Activated gamma-delta T cell (primary cell): ENCODE measurements at places on chromosomes 5 and 9.

GRCh38 chr9:101146508-101146907 is 118.0 kb downstream of the PLPPR1 start:
- DNase-seq, result no peak

DNA sequence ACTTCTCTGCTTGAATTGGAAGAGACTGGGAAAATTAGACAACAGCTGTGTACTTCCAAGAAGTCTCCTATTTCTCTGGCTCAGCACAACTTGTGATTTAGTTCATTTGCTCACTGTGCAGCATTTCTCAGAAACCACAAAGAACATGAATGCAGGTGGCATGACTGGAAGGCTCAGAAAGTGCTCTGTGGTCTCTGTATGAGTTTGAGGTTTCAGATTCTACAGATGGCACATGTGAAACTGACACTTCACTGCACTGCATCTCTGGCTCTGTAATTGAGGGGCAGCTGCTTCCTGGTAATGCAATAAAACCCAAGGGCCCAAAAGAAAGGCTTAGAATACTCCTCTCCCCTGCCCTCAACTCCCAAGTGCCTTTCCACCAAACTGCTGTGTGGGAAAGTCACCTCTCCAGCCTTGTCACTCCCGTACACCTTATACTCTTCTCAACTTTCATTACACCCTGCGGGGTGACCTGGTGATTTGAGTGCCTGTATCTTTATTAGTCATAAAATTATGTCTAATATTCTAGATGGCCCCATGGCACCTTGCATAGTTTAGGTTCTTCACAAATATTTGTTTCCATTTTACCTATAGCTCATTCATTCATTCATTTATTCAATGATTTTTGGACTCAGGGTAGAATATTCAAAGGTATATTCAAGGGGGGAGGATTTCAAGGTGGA is 82.5 kb downstream of the ESM1 start:
- DNase-seq, result no peak

- no peak for DNase-seq
Measured at GRCh38 chr9:126150411-126151030, 176.1 kb upstream of the MVB12B start.

DNA sequence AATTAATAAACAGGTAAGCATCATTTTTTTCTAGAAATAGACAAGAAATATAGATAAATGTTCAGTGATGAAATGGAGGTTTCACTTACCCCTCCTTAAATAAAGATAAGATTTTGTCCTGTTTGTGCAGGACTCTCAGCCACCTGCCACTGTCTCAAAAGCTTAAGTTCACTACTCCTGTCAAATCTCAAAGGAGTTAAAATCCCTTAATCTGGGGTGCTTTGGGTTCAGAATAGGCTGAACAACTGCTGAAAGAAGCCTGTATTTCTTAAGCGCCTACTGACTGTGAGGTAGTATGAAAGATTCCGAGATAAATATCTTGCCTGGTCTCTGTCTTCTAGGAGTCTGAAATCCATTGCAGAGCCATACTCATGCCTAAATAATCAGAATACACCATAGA is 3.7 kb upstream of the BRINP1 start:
- DNase-seq, result no peak

DNA sequence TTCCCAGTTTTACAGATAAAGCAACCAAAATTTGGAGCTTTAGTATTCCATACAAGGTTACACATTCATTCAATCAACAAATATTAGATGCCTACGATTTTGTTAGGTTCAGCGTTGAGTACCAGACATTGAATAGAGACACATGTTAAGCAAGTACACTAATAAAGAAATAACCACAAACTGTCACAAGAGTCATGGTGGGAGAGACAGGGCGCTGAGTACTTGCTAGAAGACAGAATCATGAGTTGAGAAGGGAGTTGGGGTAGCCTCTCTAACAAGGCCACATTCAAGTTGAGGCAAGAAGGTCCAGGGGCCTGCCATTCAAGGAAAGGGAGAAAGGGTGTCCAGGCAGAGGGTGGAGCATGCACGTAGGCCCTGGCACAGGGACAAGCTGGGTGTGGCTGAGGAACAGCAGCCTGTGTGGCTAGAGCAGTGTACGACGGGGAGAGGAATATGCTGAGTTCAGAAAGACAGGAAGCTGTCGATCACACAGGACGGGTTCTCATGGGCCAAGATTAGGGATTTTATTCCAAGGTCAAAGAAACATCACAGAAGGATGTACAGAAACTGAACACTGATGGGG is 17.0 kb downstream of the CDK5RAP2 start:
- no peak for DNase-seq

DNA sequence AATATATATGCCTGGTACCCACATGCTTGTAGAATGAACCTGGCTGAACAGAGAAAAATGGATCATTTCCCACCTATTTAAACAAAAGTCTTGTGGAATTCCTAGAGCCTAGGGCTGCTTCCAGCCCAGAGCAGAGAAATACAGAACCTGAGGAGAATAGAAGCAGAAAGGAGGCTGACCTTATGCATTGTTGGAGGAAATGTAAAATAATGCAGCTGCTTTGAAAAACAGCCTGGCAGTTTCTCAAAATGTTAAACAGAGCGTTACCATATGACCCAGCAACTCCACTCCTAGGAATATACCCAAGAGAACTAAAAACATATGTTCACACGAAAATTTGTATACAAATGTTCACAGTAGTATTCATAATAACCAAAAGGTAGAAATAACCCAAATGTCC is 15.1 kb downstream of the MAPKAP1 start:
- DNase-seq, result no peak

DNA sequence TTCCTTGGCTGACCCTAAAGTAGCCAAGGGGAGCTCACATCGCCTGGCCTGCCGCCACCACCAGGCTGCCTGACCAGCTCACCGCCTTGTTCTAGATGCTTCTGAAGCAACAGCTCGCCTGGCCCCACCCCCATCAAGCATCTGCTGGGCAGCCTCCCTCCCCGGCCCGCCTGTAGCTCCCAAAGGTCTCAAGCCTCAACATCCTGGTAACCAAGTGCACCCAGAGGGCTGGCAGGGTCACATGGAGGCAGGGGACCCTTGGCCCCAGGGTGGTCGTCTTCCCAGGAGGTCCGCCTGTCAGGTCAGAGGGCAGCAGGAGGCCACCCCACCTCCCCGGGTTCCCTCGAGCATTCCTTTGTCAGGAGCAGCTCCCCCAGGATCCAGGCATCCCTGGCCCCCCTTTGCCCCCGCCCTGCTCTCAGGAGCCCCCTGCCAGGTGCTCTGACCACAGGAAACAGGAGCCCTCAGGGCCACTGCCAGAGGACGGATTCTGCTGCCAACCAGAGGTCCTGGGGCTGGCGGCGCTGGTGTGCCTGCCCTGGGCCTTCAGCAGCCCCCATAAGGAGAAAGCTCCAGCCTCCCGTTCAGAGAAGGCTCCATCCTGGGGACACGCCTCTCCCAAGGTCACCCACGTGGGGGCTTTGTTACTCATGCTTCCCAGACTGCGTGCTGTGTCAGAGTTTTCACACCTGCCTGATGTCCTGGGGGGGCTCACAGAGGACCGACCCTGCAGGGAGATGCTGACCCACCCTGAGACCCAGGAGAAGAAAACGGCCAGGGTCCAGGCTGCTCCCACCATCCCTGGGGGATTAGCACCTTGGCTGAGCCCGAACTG is 3.5 kb upstream of the LRRC14B start:
- no peak for DNase-seq

- no peak for DNase-seq
Measured at GRCh38 chr5:138029944-138030343, 2.9 kb downstream of the FAM13B start.

- no peak for DNase-seq
Measured at GRCh38 chr9:100082782-100083181, 16.0 kb downstream of the ERP44 start.

DNA sequence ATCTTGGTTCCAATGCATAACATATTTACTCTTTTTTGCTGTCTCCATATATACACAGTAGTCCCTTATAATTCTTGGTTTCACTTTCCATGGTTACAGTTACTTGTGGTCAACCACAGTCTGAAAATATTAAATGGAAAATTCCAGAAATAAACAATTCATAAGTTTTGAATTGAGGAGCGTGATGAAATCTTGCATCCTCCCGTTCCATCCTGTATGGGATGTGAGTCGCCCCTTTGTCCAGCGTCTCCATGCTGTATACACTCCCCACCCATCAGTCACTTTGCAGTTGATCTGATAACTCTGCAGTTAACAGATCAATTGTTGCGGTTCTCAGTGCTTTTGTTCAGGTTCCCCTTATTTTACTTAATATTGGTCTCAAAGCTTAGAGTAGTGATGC is 11.5 kb upstream of the FAF2 start:
- no peak for DNase-seq

DNA sequence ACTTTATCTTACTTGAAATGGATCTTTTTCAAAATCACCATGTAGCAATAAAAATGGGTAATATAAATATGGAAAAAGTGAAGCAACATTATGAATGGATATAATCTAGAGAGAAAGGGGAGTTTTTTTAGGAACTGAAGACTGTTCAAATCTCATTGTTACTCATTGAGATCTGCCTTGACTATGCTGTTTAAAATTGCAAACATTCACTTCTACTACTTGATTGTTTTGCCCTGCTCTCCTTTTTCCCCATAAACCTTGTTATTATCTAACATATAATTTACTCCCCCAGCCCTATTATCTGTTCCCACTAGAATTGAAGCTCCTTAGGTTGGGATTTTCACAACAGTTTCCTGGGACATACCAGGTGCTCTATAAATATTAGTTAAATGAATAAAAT is 22.0 kb downstream of the PAM start:
- no peak for DNase-seq

DNA sequence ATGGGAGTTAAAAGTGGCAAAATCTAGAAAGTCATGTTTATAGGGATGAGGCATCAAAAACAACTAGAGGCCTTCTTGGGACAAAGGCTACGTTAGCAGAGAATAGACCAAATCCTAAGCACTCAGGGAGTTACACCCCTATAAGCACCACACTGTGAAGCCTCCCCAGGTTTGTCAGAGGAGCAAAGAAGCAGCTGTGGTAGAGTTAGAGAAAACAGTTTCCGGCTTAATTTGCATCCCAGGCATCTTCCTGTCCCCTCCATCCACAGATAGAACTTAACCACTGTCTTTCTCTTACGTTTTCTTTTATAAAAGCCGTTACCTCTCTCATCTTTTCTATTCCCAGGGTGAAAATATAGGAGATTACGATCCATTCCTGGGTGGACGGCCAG is 188.6 kb upstream of the KLF9 start:
- DNase-seq, result no peak

- DNase-seq, result no peak
Measured at GRCh38 chr5:154059039-154059430, 20.3 kb downstream of the MFAP3 start.

- no peak for DNase-seq
Measured at GRCh38 chr9:113492343-113493202, 29.0 kb downstream of the RGS3 start.

DNA sequence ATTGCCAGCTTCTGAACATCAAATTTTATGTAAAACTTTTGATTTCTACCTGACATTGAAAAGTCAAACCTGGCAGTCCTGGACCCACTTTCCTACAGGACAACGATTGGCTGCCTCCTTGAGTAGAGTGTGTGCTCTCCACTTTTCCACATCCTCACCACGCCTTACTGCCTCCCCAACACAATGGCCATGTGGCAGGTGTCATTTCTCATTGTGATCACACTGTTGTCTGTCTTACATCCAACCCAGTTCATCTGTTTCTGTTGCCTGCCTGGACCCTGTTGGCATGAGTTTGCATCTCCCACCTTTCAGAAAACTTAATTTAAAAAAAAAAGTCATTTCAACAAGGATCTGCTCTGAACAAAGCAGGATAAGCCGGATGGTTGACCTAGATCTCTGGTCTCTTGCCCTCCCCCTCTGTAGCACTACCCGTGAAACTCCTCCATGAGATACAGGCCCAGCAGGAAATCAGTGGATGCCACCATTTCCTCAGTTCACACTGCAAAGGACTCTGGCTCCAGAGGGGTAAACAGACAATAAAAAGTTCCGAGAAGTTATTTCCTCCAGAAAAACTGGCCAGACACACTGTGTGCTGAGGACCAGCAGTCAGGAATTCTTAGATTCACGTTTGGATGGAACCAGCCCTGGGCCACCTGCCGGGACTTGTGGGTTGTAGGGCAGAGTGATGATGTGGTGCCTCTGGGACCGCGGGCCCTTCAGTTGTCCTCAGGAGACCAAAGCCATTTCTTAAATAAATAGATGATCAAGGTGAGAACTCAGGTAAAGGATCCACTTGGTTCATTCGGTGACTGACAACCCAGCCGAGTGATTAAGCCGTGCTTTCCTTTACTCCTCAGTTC is 48.6 kb downstream of the AMBP start:
- no peak for DNase-seq

GRCh38 chr9:119268985-119269384 is 100.2 kb downstream of the BRINP1 start:
- no peak for DNase-seq

- no peak for DNase-seq
Measured at GRCh38 chr9:38119560-38120236, 50.7 kb upstream of the SHB start.

DNA sequence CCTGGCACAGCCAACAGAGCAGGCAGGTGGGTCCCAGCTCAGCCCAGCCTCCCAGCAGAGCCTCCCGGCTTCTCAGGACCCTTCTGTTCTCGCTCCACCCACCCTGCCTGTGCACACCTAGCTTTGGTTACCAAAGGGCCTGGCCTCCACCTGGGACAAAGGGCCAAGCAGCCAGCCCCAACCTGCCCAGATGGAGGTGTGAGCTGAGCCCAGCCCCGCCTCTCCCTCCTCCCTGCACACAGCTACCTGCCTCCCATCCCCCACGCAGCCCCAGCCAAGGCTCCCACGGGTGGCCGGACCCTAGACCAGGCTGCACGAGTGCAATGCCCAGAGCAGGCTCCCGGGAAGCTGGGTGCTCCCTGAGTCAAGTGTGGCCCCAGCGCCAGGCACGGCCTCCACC is 5.6 kb downstream of the TPRN start:
- DNase-seq, result no peak

DNA sequence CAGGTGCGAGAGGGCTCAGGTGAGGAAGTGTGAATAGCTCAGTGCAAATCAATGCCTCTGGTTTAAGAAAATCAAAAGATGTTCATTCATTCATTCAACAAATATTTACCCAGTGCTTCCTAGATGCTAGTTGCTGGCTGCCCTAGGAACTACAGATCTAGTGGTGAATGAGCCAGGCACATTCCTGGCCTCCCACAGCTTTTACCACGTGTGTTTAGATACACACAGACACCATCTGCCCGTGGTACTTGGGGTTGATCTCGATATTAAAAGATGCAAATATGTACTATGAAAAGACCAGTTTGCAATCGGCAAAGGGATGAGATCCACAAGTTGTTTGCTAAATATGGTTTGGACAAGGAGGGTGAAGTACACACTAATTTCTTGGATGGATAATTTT is 78.2 kb downstream of the GTF3C4 start:
- no peak for DNase-seq

DNA sequence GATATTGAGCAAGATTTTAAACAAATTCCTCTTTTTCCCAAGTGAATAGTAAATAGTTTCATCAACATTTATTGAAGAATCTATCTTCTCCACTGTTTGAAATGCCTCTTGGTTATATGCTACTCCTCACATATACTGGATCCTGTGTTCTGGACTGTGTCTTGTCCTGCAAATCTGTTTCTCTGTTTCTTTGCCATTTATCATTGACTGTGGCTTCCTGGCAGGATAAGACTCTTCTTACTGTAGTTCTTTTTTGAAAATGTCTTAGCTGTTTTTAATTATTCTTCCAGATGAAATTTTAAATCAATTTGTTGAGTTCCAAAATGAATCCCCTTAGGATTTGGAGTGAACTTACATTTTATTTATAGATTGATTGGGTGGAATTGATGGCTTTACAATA is 27.8 kb downstream of the RALGPS1 start:
- DNase-seq, result no peak

GRCh38 chr5:115375893-115376292 is 79.4 kb upstream of the CCDC112 start:
- DNase-seq, result no peak

- DNase-seq, result no peak
Measured at GRCh38 chr9:88587182-88587581, 52.2 kb downstream of the NXNL2 start.
